ENCODE measurements at places on chromosomes 12 and 14.

DNA sequence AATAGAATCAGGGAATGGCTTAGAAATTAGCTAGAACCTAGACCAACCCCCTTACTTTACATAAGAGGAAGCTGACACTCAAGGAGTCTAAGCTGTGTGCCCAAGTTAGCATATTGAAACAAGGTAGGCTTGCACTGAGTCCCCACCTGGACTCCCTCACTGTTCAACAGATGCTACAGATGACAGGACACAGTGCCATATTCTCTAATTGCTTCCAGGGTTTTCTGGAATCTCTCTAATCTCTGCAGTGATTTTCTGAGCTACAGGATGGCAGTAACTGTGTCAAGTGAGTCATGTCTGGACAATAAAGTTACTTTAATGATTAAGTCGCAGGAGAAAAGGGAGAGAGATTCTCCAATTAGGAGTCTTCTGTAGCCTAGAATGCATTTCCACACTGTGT lies 35.8 kb downstream of the AKAP6 start:
- DNase-seq = no peak

DNA sequence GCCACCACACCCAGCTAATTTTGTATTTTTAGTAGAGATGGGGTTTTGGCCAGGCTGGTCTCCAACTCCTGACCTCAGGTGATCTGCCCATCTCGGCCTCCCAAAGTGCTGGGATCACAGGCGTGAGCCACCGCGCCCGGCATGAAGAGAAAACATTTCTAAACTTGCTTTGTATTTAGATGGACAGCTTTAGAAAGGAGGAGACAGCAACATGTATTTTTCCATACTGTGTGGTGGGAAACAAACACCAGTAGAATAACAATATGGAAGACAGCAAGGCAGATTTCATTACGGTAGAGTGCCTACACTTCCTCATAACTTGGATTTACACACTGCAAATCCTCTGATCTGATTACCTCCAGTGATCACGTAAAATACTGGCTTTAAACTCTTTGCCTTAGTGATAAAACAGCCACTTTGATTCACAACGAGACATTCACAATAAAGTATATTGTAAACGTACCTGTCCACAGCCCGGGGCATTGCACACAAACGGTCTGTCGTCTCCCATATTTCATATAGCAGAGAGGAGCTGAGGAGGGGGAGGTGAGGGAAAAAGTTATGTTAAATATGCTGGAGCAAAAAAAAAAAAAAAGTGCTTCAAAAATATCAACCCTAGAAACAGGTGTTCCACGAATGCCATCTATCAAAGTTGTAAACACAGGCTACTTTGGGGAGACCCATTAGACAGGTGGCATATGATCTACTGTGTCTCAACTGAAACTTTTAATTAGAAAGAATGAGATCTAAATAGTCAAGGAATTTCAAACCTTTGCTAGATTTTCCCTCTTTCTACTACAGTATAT lies 25.5 kb downstream of the ATF7 start:
- no peak for DNase-seq

GRCh38 chr12:4615667-4616066 lies 33.2 kb downstream of the AKAP3 start:
- DNase-seq = no peak

DNA sequence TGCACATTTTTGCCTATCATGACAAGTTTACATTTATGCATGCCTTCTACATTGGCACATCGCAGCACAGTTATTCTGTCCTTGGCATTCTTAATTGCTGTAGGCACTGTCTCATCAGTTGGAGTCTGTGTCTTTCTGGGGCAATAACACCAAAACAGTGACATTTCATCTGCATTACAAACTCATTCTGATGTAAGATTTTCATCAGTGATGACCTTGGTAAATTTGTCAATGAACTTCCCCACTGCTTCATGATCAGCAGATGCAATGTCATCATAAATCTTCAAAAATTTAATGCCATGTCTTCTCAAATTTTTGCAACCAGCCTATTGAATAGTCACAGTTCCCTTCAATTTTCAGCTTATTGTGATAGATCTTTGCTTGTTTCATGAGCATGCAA lies 85.5 kb downstream of the CAPZA3 start:
- no peak for DNase-seq

- DNase-seq = peak; percentile 32
Observed at GRCh38 chr12:24919346-24920001, 29.4 kb downstream of the BCAT1 start.

DNA sequence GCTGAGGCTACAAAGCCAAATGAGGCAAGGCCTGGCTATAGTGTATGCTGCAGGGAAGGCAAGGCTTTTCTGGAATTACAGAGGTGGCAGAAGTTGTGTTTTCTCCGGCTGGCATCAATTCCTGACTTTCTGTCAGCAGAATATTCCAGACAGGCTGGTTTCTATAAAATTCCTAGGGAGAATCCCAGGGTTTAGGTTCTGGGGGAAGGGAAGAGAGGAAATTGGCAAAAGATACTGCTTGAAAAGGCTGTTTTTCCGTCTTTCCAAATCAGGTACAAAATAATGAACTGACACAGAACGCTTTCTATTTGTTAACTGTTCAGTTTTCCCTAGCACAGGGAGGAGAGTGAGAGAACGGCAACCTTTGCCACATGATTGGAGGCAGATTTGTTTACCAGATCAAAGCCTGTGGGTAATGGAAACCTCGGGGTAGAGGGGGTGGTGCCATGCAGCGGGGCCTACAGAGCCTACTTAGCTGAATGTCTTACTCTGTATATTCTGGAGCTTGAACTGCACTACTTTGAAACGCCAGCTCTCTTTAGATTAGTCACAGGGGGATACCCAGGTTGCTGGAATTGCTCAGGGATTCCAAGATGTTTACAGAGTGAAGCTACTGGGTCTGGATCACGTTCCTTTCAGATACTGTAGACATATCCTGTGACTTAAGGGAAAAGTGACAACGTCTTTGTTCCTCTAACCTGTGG lies 65.8 kb upstream of the DACT1 start:
- peak; percentile 58 for DNase-seq

DNA sequence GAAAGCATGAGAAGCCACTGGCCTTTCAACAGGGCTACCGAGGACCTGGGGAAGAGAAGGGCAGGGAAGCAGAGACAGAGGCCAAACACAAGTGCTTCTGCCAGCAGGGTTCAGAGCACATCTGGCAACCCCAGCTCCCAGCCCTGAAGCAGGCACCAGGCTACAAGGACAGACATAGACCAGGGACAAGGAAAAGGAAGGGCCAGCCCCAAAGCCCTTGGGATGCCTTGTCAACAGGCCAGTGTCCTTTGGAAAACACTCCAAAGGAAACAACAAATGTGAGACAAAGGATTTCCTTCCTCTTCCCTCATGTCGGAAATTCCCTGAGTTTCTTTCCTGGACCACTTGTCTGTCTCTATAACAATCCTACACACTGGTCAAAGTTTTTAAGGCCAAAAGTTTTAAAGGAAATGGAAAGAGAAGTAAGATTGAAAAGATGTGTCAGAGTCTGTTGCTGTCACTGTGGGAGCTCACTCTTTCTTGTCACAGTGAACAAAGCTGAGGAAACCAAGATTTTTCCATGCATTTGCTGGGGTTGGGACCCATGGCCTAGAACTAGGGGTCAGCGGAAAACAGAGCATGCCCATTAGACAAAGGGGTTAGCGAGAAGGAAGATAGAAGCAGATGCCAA lies 59.4 kb downstream of the TTC9 start:
- no peak for DNase-seq

- DNase-seq = peak; percentile 48
Observed at GRCh38 chr14:103091041-103091882, 3.3 kb upstream of the EXOC3L4 start.

DNA sequence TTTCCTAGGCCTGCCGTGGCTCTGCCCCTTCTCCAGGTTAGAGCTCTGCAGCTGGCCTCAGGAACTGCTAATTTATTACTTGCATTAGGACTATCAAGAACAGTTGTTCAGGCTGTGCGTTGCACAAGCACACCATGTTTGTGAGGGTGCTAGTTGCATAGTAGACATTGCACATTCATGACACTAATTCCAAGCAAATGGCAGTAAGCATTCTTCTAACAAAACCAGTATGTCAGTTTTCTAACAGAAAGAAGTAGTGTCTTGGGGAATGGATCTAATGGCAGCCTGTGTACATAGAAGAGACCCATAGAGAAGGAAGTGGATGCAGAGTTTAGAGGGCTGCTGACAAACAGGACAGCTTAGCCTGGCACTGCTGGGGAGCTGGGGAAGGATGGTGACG lies 53.9 kb downstream of the ERH start:
- no peak for DNase-seq

GRCh38 chr14:68796418-68797101 lies 3.7 kb upstream of the ZFP36L1 start:
- DNase-seq = no peak

GRCh38 chr12:85626001-85626783 lies 210.0 kb downstream of the RASSF9 start:
- DNase-seq = no peak

DNA sequence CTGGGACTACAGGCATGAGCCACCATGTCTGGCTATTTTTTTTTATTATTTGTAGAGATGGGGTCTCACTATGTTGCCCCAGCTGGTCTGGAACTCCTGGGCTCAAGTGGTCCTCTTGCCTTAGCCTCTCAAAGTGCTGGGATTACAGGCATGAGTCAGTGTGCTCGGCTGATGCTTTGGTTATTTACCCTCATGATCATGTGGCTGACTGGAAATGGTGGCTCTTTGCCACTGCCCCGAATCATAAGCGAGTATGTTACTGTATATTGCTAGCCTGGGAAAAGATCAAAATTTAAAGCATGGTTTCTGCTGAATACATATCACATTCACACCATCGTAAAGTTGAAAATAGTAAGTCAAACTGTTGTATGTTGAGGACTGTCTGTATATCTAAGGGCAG lies 101.1 kb downstream of the RGS6 start:
- no peak for DNase-seq

DNA sequence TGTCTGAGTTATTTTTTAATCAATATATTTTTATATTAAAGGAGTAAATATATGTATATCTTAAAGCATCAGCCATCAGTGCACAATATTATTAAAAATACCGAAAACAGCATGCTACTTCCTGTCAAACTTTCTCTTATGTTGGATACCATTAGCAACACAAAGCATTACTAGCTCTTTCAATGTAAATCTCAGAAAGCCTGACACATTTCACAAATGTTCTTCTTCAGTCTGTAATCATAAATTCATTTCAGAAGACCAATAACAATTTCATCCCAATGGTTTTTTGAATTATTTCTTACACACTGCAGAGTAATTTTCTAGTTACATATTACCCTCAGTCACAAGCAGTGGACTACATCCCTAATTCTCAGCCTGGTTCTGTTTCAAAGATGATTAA lies 226.9 kb downstream of the LRRK2 start:
- DNase-seq = no peak

GRCh38 chr14:45990252-45990651 lies 661.3 kb downstream of the RPL10L start:
- DNase-seq = no peak

- no peak for DNase-seq
Observed at GRCh38 chr12:42679466-42679865, 89.9 kb upstream of the PRICKLE1 start.

GRCh38 chr12:116639765-116640164 lies 80.6 kb downstream of the MAP1LC3B2 start:
- no peak for DNase-seq

DNA sequence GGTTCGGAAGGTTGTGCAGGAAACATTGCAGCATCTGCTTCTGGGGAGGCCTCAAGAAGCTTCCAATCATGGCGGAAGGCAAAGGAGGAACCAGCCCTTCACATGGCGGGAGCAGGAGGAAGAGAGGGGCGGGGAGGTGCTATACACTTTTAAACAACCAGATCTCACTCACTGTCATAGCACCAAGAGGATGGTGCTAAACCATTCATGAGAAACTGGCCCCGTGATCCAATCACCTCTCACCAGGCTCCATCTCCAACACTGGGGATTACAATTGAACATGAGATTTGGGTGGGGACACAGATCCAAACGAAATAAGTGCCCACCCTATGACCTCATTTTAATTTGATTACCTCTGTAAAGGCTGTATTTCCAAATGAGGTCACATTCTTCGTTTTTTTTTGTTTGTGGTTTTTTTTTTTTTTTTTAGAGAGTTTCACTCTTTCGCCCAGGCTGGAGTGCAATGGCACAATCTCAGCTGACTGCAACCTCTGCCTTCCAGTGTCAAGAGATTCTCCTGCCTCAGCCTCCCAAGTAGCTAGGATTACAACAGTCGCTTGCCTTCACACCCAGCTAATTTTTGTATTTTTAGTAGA lies 11.4 kb upstream of the ORAI1 start:
- no peak for DNase-seq

GRCh38 chr14:38718519-38718918 lies 384.5 kb downstream of the SEC23A start:
- no peak for DNase-seq

- no peak for DNase-seq
Observed at GRCh38 chr12:108577458-108577857, 15.1 kb downstream of the ISCU start.

DNA sequence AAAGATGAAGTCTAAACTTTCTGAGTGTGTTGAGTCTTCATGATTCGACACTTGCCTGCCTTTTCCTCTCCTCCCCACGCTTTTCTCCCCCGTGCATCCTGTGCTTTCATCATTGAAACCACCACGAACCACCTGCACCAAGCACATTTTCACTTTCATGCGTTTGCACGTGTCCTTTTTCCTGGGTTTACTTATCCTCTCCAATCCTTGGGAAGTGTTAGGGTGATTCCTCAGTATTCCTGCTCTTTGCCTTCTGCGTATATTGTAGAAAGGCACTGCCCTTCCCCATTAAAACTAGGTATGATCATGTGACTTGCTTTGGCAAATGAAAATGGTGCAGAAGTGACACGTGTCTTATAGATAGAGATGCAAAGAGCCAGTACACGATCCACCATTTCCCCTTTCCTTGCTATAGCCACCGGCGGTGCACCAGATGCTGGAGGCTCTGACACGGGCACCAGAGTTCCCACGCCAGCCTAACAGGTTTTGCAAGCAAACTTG lies 106.6 kb downstream of the BRMS1L start:
- DNase-seq = peak; percentile 14

- DNase-seq = no peak
Observed at GRCh38 chr12:19783547-19784444, 344.5 kb downstream of the AEBP2 start.

- DNase-seq = no peak
Observed at GRCh38 chr12:13124656-13125505, 21.4 kb upstream of the GSG1 start.
